Right lobe of liver (tissue), 6 donors: ENCODE measurements at places on chromosomes 11 and 22.

GRCh38 chr11:115545581-115546210, 41.5 kb upstream of the CADM1 start:
- DNase-seq: no peak

DNA sequence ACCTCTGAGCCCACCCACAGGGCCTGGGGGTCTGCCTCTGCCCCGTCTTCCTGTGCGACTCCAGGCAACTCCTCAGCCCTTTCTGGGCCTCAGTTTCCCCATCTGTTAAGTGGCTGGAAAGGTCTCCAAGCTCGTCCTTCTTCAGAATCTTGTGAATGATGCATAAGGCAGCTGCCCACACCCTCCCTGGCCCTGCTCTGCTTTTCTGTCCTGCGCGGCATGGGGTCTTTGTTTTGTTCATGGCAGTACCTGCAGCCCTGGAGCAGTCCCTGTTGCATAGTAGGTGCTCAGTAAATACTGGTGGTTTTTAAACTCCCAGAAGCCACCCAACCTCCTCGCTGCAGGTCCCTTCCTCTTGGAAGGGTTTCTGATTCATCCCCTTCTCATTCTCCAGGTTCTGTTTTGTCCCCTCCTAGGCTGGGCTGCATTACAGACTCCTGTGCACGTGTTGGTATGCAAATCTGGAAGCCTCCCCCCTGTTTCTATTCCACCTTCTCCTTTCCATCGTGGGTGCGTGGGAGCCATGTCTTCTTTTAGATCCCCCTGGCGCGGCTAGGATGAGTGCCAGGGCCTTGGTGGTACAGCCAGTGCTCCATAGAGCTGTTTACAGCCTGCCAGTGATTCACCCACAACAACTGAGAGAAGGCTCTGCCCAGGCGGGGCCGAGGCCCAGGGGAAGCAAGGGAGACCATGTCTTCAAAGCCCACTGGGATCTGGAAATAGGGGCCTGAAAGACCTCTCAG, 19.3 kb upstream of the SYT7 start:
- DNase-seq: no peak

GRCh38 chr11:88799771-88800500, 265.8 kb downstream of the GRM5 start:
- no peak for DNase-seq

- no peak for DNase-seq
Observed at GRCh38 chr11:115613986-115614632, 109.9 kb upstream of the CADM1 start.

DNA sequence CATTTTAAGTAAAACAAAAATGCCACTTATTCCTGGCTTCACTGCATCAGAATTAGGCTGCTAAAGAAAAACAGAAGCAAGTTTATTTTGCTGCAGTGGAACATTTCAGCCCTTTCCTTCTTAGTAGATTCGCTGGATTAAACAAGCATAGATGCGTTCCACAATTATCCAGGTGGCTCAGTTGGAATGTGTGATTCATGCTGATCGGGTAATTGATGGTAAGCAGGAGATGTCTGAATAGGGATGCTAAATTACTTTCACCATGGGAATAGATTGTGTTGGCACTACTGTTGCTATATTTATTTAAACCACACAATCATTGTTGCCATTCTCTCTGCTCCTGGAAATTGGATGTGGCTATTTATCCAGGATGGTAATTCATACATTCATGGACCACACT, 440.1 kb upstream of the DDI1 start:
- DNase-seq: no peak

GRCh38 chr11:18225913-18226312, 10.7 kb downstream of the SAA4 start:
- DNase-seq: no peak

DNA sequence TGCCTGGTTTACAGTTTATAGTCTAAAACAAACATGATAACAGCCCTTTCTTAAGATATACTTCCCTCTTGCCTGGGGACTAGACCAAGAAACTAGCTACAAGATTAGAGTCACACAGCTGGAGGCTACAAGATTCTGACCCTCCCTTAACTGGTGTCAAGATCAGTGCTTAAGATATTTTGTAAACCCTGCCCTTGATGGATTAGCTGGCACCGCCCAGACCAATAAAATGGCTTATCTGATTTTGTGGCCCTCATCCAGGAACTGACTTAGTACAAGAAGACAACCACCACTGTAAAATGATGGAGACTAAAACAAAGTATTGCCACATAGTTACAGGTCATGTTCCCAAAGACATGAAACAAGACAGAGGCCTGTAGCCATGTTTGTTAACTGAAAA, 53.4 kb downstream of the FAM181B start:
- DNase-seq: no peak

GRCh38 chr22:35484651-35485556, 55.7 kb upstream of the RASD2 start:
- DNase-seq: no peak
